ENCODE measurements at places on chromosomes 1 and 21. TPM values are rescaled to one million over a fixed set of nuclear protein-coding genes. Genes with fewer than 3 reads are reported as not detected.

The SPRR1B gene
- not detected for total RNA-seq

The ASH1L gene
- 129 TPM for total RNA-seq

The ETV3L gene
- not detected for total RNA-seq

The DNAJC6 gene
- total RNA-seq, result 20.7 TPM

- DNase-seq, result no peak
These were observed 29.6 kb upstream of the RGS16 start for GRCh38 chr1:182633657-182634281.

DNA sequence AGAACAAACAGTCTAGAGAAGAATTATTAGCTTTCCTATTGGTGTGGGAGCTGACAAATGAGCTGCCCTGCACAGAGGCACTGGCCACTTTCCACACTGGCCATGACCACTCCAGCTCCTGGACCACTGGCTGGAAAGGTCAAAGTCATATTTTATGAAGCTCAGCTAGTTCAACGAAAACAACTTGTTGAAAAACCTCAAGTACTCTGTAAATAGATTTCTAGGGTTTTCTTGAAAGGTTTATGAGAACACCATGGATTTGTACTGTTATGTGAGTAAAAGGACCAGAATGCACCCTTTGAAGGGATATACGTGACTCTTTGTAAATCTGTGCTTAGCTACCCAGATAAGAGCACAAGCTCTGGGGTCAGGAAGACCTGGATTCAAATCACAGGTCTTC lies 54.5 kb upstream of the FGGY start:
- DNase-seq, result no peak

DNA sequence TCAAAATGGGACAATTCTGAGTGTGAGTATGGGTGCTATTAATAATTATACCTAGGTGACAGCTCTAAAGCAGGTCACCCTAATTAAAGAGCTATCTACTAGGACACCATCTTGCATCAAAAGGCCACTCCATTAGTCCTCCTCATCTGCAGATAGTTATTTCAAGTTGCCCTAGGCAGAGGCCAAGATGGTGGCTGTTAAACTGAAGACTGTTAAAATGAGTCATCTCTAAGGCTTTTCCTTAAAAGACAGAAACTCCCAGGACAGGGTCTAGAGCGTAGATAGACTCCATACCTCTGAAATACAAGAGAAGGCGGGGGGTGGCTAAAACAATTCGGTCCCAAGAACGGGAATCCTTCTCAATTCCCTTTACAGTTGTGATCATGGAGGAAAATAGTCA lies 4.5 kb upstream of the ZNF697 start:
- DNase-seq, result no peak

- DNase-seq, result no peak
These were observed 35.8 kb downstream of the GREM2 start for GRCh38 chr1:240575981-240576662.

DNA sequence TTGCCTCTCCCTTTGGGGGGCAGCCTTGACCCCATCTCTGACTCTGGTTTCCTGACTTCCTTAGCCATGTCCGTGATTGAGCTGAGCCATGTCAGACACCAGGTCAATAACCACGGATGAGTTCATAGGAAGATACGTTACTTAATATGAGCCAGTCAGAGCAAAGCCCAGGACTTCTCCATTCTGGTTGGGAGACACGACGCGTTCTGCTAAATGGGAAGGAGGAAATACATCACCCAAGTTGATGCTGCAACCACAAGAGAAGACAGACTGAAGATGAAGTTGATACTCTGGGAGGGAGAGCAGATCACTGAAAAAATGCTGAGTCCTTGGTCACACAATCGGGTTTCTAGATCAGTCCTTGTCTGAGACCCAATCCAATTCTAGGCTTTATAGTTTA lies 90.9 kb downstream of the MATN1 start:
- no peak for DNase-seq

DNA sequence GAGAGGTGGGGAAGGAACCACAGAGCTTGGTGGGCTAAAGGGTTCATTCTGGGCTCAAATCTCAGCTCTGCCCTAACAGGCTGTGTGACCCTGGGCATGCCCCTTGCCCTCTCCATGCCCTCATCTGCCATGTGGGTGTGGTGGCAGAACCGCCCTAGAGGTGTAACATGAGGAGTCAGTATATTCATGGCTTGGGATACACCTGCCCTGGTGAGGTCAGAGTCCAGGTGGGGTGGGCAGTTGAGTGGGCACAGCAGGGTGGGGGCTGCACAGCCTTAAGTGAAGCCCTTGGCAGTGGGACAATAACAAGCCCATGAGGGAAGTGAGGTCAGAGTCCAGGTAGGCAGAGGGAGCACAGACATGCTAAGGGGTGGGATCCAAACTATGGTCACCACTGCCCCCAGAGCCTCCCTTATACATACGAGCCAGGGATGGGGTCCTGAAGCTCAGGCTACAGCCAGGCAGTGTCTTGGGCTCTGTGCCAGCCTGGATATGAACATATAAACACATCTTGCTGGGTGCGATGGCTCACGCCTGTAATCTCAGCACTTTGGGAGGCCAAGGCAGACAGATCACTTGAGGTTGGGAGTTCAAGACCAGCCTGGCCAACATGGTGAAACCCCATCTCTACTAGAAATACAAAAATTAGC lies 59.0 kb upstream of the EFHD2 start:
- no peak for DNase-seq

DNA sequence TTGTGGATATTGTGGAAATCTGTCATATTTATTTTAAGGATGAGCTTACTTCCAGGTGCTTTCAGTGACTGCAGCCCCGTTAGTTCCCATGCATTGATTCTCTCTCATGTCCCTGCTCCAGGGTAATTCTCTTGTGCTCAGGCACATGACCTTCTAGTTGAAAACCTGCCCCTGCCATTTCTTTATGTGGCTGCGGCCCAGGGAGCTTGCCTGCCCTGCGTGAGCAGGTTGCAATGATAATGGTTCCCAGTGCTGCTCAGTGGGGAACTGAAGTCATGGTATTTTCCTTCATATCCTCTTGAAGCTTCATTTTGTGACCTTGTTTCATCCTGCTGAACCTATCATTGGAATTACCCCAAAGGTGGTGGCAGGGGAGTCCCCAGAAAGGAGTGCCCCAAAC lies 229.8 kb downstream of the DISC1 start:
- DNase-seq, result no peak
